HL-60 (cell line): ENCODE measurements at places on chromosomes 2 and 18.

DNA sequence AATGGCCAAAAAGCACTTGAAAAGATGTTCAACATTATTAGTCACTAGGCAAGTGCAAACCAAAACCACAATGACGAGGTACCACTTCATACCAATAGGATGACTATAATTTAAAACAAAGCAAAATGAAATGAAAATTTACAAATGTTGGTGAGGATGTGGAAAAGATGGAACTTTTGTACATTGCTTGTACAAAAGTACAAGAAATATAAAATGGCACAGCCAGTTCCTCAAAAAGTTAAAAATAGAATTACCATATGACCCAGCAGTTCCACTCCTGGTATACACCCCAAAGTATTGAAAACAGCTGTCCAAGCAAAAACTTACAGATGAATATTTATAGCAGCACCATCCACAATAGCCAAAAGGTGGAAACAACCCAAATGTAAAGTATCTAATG, 107.8 kb upstream of the XPO1 start:
- DNase-seq, result no peak

DNA sequence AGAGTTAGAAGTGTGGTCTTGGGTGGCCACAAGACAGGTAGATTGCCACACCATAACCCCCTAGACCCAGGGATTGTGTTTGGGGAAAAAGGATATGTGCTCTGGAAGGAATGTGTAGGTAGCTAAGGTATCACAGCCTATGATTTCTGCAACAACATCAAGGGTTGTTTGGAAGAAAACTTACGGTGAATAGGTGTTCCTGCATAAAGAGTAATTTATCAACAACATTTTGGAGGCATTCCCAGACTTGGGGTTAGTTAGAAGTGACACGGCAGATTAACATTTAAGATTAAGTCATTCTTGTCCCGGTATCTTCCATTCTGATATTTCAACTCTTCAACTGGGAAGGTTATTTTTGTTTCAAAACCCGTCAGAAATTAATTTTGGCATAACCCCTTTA, 65.5 kb downstream of the SPP2 start:
- no peak for DNase-seq

- no peak for DNase-seq
These were observed 61.6 kb downstream of the ICOS start for GRCh38 chr2:203997980-203998809.

DNA sequence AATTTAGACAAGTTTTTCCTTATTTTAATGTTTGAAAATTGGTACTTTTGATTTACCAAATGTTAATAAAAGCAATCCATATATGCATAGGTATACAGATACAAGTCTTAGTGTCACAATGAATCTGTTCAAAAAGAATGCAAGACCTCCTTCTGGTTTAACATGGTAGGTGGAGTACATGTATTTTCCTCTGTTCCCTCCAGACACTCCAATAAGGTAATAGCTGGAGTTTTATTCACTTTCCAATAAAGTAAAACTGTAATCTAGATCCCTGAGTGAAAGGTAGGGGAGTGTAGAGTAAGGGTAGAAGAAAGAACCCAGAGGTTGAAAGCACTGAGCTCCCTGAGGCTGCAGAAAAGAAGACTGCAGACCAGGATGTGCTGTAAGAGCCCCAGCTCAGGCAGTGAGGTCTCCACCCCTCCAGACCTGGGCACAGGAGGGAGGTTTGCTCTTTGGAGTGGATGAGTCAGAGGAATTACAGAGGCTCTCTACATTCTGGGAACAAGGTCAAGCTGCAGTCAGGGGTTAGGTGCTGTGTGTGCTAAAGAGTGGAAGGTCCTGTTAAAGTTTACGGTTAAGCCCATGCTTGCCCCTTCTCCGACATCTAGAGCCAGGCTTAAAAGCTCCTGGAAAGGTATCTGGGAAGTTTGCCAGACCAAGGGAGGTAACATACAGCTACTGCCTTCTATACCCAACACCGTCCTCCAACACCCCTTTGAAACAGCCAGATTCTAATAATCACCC, 27.6 kb upstream of the STAT1 start:
- no peak for DNase-seq

DNA sequence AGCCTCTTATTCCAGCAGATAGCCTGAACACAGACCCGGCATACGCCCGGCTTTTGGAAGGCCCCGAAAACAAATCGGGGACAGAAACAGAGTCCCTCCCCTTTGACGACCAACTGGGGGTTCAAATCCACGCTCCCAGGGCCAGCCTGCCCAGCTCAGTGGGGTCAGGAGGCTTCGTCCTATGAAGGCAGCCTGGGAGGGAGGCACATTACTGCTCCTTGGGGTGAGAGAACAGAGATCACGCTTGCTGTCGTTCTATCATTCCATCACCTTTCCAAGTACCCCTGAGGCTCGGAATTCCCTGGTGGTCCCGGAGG, 208.8 kb upstream of the SALL3 start:
- no peak for DNase-seq
